ENCODE measurements at places on chromosomes 3 and 15.

GRCh38 chr3:60073942-60074341 lies 1024.1 kb upstream of the CFAP20DC start:
- no peak for DNase-seq

- DNase-seq, result no peak
These were observed 124.9 kb downstream of the LPP start for GRCh38 chr3:188278717-188279324.

DNA sequence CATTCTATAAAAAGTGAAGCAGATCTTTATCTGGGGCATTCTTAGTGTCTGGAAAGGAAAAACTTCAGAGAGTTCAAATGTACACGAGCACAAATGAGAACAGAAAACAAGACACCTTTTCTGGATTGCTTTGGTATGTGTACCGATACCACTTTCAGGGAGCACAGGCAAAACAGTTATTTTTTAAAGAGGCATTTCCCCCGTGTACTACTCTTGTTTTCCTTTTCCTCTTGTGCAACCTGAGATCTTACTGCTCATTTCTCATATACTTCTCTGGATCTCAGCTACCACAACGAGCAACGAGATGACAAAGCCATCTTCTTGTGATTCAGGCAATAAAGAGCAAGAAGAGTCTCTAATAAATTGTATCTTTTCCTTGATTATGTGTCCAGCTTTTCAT lies 463.6 kb downstream of the SHQ1 start:
- no peak for DNase-seq

DNA sequence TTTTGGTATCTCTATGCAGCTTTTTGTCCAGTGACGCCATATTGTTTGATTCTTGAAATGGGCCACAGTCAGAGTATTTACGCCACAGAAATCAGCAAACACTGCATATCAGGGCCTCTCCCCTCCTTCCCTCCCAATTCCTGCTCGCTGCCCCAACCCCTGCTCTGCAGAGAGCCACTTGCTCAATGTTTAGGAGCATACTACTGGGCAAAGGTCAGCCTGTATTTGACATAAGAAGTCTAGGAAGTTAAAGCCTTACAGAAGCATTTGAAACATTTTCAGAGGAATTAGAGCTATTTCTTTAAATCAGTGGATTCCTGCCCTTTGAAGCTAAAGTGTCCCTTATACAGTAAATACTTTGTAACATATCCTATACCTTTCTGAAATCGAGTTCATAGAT lies 17.4 kb upstream of the RARB start:
- no peak for DNase-seq

DNA sequence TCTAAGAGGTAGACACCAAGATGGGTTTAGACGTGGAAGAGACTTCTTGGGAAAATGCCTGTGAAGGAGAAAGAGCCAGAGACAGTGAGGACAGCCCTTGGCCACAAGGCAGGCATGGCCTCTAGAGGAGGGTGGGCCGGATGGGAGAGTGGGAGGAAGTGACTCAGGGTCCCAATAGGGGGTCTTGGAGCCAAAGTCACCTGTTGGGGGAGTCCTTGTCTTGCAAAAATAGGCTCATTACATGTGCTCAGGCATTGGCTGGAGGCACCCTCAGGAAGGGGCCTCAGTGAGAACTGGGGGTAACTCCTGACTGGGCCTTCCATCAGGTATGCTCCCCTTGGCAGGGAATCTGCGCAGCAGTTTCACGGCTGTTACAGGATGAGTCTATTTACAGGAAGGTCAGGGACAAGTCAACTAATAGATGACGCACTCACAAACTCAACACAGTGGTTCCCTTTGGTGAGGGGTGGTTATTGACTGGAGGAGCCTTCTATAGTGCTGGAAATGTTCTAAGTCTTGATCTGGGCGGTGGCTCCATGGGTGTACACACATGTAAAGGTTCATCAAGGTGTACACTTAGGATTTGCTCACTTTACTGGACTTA lies 259.6 kb downstream of the XXYLT1 start:
- DNase-seq, result no peak

DNA sequence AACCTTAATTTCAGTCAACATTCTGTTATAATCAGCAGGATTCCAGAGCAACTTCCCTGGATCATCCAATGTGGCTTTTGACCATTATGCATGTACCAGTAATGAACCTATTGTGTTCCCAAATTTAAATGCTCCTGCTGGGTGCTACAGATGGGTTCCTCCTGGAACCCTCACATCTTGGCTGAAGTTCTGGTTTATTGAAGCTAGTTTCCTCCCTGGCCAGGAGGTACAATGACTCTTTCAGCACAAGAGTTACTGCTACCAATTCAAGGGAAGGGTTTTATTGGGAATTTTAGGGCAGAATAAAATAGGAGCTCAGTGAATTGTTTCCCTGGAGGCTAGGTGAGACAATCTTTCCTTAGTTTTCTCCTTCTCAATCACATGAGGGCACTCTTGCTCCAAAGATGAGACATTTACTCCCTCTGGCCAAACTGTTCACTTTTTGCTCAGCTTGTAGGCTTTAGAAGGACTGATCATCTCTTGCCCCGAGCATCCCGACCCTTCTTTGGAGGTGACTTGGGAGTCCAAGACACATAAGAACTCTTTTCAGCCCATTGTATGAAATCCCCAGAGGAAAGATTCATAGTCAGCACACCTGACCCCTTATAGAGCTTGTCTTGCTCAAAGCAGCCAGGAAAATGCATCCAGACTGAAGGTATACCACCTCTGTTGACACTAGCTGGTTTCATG lies 8.8 kb upstream of the NPHP3 start:
- DNase-seq, result peak; percentile 41

DNA sequence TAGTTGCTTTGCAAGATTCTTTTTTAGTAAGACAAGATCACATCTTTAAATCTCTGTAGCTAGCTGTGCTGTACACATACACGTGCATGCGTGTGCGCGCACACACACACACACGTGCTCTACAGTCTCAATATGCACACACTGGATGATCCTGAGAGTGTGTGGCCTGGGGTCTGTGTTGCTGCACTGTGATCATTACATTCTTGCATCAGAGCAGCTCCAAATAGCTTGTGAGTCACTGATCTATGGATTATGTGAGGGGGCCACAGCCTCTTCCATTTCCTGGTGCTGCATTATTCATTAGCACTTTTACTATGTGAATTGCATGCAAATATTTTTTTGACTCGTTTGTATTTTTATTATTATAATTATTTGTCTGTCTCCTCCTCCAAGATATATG lies 34.6 kb downstream of the MCTP2 start:
- no peak for DNase-seq

DNA sequence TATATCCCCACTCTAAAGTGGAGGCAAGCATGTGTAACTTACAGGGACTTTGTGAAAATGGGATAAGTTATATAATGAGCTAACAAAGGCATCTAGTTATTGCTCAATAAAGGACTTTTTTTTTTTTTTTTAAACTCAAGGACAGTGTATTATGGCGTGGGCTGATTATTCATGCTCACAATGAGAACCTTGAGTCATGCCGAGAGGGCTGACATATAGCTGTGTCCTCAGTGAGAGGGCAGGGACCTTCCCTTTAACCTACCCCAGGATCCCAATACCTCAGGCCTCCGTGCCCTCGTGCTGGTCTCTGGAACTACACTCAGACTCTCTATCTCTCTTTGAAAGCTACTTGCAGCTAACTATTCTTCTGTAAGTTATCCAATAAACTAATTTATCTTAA lies 319.9 kb upstream of the ICE2 start:
- DNase-seq, result no peak

DNA sequence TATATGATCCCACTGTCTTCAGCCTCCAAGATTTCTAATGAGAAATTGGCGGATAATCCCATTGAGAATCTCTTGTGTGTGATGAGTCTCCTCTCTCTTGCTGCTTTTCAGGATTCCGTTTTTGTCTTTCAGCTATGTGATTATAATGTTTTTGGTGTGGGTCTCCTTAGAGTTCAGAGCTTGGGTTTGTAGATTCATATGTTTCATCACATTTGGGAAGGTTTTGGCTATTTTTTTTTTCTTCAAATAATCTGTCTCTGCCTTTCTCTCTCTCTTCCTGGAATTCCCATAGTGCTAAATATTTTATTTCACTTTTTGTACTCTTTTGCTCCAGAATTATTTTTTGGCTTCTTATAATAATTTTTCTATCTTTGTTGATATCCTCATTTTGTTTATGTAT lies 40.4 kb downstream of the SACM1L start:
- DNase-seq, result no peak

- DNase-seq, result no peak
These were observed 172.6 kb upstream of the FAM3D start for GRCh38 chr3:58839187-58839586.

DNA sequence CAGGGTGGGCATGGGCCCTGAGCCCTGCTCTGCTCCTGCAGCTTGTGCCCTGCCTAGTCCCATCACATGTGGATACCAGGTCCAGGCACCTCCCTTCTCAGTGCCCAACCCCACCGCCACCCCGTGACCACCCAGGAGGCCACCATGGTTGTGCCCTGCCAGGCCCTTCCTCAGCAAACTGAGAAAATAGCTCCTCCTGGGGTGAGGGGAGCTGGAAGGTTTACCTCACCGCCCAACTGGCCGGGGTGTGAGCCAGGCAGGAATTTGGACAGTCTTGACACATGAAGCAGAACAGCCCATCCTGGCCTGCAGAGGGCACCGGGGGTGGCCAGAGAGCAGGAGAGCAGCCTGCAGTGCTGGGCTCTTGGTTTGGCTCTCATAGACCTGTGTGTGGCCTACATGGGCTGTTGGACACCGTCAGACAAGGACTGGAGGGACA lies 11.4 kb upstream of the C3orf22 start:
- no peak for DNase-seq

DNA sequence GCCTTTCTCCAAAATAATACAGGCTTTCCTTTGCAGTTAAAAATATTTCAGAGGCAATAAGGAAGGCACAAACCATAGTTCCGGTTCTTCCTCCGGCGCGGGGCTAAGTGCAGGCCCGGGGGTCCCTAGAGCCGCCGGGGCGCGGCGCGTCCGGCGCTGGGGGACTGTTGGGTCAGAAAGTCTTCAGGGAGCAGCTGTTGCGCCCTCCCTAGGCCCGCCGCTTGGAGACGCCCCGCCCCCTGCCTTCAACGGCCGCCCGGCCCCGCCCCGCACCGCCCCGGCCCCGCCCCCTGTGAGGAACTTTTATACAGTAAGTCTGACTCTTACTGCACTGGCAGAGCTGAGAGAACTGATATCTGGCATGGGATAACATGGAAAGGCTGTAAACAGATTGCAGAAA lies 283.1 kb upstream of the ARL6 start:
- no peak for DNase-seq

DNA sequence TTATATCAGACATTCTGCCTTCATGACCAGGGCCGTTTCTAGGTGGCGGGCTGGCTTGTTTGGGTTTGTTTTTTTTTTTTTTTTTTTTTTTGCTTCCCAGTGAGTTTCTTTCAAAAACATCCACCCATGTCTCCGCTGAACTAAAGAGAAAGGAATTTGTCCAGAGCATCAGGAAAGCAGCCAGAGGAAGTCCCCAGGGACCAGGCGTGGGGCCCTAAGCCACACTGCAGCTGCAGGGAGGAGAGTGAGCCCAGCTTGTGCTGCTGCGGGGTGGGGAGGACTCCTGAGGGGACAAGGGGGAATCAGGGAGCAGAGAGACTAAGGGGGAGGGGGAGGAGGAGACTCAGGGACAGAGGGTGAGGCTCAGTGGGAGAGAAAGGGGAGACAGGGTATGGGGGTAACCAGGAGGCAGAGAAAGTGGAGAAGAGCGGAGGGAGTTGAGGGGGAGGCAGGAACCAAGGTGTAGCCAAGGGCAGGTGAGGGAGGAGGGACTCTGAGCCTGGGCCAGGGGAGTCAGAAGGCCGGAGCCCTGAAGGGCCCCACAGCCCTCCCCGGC lies 49.5 kb downstream of the CYP11A1 start:
- DNase-seq, result no peak

GRCh38 chr3:160312014-160312624 lies 86.9 kb downstream of the C3orf80 start:
- DNase-seq, result no peak

GRCh38 chr15:73946046-73946721 lies 19.9 kb downstream of the LOXL1 start:
- DNase-seq, result no peak

- DNase-seq, result peak; percentile 73
These were observed 30.7 kb upstream of the ST3GAL6 start for GRCh38 chr3:98732286-98733052.

GRCh38 chr15:84684092-84684491 lies 26.1 kb upstream of the NMB start:
- DNase-seq, result no peak

- no peak for DNase-seq
These were observed 130.2 kb upstream of the SGO1 start for GRCh38 chr3:20316238-20316637.

GRCh38 chr15:34436956-34437442 lies 609 bp downstream of the GOLGA8A start:
- DNase-seq, result peak; percentile 24

DNA sequence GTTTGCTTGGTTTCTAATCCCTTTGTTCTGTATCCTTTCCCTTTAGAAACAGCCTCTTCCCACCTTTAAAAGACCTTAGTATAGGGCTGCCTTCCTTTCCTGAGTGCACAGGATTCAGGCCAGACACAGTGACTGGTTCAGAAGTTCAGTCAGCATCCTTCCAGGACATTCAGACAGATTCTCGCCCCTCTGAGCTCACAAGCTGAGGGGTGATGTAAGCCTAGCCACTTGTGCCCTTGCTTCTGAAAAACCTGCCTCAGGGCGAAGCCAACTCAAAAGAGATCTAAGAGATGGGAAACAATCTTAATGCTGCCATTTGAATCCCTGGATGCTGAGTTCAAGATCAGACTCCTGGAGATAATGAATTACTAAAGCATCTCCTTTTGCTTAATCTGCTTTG lies 6.7 kb upstream of the NSMCE3 start:
- no peak for DNase-seq

DNA sequence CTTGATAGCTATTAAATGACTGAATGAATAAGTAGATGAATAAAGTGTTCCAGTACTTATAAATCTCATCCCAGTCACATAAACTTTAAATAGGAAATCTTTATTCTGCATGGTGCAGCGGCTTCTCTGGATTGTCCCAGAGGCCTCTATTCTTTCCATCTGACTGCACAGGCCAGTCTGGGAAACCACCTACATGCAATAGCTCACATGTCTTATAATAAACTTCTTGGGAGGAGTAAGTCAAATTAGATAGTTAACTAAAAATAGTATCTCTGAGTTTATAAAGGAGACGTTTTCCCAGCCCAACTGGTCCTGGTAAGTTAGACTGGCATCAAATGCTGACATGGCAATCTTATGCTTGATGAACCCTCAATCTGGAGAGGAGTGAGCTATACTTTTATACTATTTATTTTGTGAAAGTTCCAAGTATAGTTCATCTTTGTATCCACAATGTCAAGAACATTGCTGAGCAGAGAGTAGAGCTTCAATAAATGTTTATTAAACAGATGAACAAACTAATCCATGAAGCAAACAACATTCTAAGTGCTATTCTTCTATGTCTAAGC lies 417.6 kb downstream of the TIGIT start:
- no peak for DNase-seq

- no peak for DNase-seq
These were observed 61.8 kb upstream of the RBP1 start for GRCh38 chr3:139601191-139601961.
